ENCODE measurements at places on chromosomes 11 and 22.
A peak's percentile ranks its signal among the peaks of the same experiment; 100 is the strongest.

- no peak for DNase-seq
- no peak overlapping the region for H3K27ac ChIP-seq
- peaks cover 7% of the 10 kb centered on the region for H3K27me3 ChIP-seq
- no peak overlapping the region for H3K4me3 ChIP-seq
Observed at GRCh38 chr11:17538731-17539130, 5.5 kb downstream of the USH1C start.

- H3K27me3 ChIP-seq = no peaks in the 10 kb centered on the region
- H3K27ac ChIP-seq = peak overlapping the region; percentile 98
- H3K4me3 ChIP-seq = no peak overlapping the region
- DNase-seq = no peak
Observed at GRCh38 chr11:61833471-61833870, 5.4 kb downstream of the FADS2 start.

DNA sequence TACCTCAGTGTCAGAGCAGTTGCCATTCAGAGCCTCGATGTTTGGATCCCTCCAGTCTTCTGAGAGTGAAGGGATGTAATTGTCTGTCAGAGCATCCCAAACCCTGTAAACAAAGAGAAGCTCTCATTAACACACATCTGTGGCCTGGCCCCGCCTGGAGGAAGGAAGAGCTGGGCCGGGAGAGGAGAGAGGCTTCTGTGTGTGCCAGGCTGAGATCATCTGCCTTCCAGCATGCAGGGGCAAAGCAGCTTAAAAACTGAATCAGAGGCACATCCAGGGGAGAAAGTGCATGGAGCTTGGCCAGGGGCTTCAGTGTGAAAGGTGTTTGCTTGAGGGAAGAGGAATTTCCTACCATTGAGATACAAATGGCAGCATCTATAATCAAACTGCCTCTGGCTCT, 14.5 kb downstream of the FEZ1 start:
- no peaks in the 10 kb centered on the region for H3K36me3 ChIP-seq
- no peaks in the 10 kb centered on the region for H3K4me1 ChIP-seq
- H3K27ac ChIP-seq = no peak overlapping the region
- DNase-seq = no peak
- no peaks in the 10 kb centered on the region for H3K27me3 ChIP-seq

GRCh38 chr11:67406420-67406968, 2.6 kb downstream of the TBC1D10C start:
- H3K4me3 ChIP-seq = no peak overlapping the region
- peaks cover 5% of the 10 kb centered on the region for H3K4me1 ChIP-seq
- H3K27me3 ChIP-seq = peaks cover 3% of the 10 kb centered on the region
- no peak overlapping the region for H3K27ac ChIP-seq
- H3K36me3 ChIP-seq = no peaks in the 10 kb centered on the region

DNA sequence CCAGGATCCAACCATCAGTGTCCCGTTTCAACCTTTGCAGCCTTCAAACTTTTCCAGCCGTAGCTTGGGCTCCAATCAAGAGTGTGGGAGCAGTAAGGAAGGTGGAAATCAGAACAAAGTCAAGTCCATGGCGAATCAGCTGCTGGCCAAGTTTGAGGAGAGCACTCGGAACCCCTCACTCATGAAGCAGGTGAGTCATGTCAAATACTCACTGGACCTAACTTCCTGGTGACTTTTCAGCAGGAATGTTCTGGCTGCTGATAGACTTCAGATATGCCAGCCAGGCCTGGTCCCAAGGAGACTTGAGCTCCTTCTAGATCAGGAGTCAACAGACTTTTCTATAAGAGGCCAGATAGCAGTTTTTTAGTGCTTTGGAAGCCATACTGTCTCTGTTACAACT, 129.0 kb downstream of the MICAL2 start:
- peaks cover 16% of the 10 kb centered on the region for H3K36me3 ChIP-seq
- DNase-seq = peak; percentile 51
- H3K27ac ChIP-seq = peak overlapping the region; percentile 45
- H3K4me1 ChIP-seq = peaks cover 23% of the 10 kb centered on the region
- no peak overlapping the region for H3K4me3 ChIP-seq
- no peaks in the 10 kb centered on the region for H3K27me3 ChIP-seq

GRCh38 chr11:129637473-129637872, 178.2 kb upstream of the TMEM45B start:
- no peaks in the 10 kb centered on the region for H3K36me3 ChIP-seq
- H3K27ac ChIP-seq = peak overlapping the region; percentile 31
- H3K4me3 ChIP-seq = no peak overlapping the region
- no peaks in the 10 kb centered on the region for H3K27me3 ChIP-seq
- no peak for DNase-seq
- peaks cover 27% of the 10 kb centered on the region for H3K4me1 ChIP-seq

GRCh38 chr22:44413211-44413610, 84.8 kb downstream of the RTL6 start:
- H3K27ac ChIP-seq = no peak overlapping the region
- no peak overlapping the region for H3K4me3 ChIP-seq
- H3K27me3 ChIP-seq = peaks cover 2% of the 10 kb centered on the region
- no peaks in the 10 kb centered on the region for H3K4me1 ChIP-seq
- DNase-seq = no peak
- H3K36me3 ChIP-seq = no peaks in the 10 kb centered on the region

DNA sequence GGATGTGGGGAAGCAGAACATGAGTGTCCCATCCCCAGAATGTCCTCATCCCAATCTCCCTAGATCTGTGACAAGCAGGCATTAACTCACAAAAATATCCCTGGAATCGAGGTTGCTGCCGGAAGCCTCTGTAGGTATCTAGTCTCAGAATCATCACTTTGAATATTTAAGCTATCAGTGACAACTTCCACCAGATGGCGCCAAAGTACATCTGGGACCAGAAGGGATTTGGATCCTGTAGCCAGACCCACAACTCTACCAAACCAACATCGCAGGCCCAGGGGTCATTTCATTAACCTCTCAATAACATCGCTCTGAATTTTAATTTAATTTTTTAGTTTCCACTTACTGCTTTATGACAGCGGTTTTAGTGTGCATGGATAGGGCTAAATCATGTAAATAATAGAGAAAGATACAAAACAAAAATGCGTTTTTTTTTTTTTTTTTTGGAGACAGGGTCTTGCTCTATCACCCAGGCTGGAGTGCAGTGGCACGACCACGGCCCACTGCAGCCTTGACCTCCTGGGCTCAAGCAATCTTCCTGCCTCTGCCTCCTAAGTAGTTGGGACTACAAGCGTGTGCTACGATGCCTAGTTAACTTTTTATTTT, 1.1 kb upstream of the EXT2 start:
- no peaks in the 10 kb centered on the region for H3K36me3 ChIP-seq
- H3K4me3 ChIP-seq = no peak overlapping the region
- peak; percentile 65 for DNase-seq

DNA sequence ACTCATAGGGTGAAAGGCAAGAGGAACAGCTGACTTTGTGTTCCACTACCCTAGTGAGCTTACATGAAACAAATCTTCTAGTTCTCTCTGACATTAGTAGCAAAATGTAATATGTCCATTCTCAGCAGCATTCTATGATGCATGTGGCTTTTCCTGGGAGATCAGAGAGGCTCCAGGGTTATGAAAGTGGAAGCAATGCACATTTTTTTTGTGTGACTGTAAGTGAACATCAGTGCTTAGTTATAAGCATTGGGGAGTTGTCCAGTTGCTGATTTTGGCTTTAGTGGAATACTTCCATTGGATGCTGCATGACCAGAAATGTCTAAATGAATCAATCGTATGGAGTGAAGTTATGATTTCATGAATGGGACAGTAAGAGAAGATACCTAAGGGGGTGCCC, 255.9 kb downstream of the FAT3 start:
- H3K4me3 ChIP-seq = no peak overlapping the region
- H3K27ac ChIP-seq = no peak overlapping the region
- H3K4me1 ChIP-seq = no peaks in the 10 kb centered on the region
- no peaks in the 10 kb centered on the region for H3K27me3 ChIP-seq
- DNase-seq = no peak

GRCh38 chr11:96151501-96151900, 191.5 kb downstream of the MAML2 start:
- H3K36me3 ChIP-seq = no peaks in the 10 kb centered on the region
- H3K27ac ChIP-seq = no peak overlapping the region
- no peaks in the 10 kb centered on the region for H3K27me3 ChIP-seq
- no peak for DNase-seq

- H3K4me1 ChIP-seq = peaks cover 10% of the 10 kb centered on the region
- H3K27me3 ChIP-seq = no peaks in the 10 kb centered on the region
- H3K27ac ChIP-seq = no peak overlapping the region
- H3K4me3 ChIP-seq = no peak overlapping the region
- H3K36me3 ChIP-seq = no peaks in the 10 kb centered on the region
Observed at GRCh38 chr22:31075961-31076360, 5.2 kb upstream of the SMTN start.

DNA sequence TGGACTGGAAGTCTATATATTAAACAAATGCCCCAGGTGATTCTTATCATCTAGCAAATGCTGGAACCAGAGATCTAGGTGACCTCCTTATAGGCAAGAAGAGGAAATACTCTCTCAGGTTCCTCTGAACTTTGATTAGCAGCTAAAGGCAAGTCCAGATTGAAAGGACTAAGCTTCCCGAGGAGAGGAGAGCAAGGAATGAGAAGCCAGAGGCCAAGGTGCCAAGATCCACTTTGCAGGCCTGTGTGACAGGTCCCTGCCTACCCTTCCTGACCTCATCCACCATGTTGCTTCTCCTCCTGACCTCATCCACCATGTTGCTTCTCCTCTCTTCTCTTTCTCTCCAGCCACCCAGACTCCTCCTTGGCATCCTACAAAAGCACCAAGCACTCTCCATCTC, 173.2 kb downstream of the LARGE1 start:
- no peaks in the 10 kb centered on the region for H3K27me3 ChIP-seq
- no peak overlapping the region for H3K27ac ChIP-seq
- no peak overlapping the region for H3K4me3 ChIP-seq
- no peaks in the 10 kb centered on the region for H3K36me3 ChIP-seq

DNA sequence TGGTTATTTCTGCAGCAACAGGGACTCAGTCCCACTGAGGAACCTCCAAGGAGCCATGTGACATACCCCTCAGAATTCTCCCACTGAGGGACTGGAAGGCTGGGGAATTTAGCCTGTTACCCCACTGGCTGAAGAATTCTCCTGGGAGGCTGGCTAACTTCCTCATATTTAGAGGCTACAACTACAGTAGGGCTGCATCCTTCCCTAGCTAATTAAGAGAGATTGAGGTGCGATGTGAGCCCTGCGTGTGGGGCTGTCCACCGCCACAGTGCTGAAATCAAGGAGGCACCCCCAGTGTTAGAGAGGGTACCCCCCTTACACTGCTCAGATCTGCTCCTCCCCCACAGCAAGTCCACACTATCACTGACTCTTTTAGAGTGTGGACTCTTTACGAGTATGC, 21.1 kb downstream of the EIF3F start:
- peaks cover 4% of the 10 kb centered on the region for H3K27me3 ChIP-seq
- no peak overlapping the region for H3K27ac ChIP-seq
- H3K36me3 ChIP-seq = no peaks in the 10 kb centered on the region
- no peaks in the 10 kb centered on the region for H3K4me1 ChIP-seq

- H3K4me1 ChIP-seq = no peaks in the 10 kb centered on the region
- peak; percentile 84 for DNase-seq
- no peak overlapping the region for H3K4me3 ChIP-seq
- no peaks in the 10 kb centered on the region for H3K27me3 ChIP-seq
Observed at GRCh38 chr11:9506489-9507276, 45.9 kb downstream of the ZNF143 start.

GRCh38 chr11:72739240-72740059, 12.8 kb downstream of the ARAP1 start:
- no peaks in the 10 kb centered on the region for H3K36me3 ChIP-seq
- peaks cover 20% of the 10 kb centered on the region for H3K4me1 ChIP-seq
- H3K27me3 ChIP-seq = no peaks in the 10 kb centered on the region
- no peak for DNase-seq

DNA sequence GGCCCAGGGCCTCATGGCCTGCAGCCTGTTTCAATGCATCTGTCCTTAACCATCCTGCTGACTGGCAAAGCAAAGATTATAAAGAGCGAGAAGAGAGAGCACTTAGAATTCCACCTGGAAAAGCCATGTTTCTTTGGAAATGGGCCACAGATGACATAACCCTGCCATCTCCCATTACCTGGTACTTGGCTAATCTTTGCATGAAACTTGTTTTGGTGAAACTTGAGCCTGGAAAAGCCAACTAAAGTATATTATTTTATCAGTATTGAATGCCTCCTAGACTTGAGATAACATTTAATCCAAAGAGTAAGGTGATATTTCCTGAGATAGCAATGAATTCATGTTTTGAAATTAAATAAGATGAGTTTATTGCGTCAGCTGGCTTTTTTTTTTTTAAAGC, 72.6 kb downstream of the NAV2 start:
- no peak overlapping the region for H3K27ac ChIP-seq
- no peaks in the 10 kb centered on the region for H3K4me1 ChIP-seq
- no peak for DNase-seq
- H3K36me3 ChIP-seq = no peaks in the 10 kb centered on the region
- no peaks in the 10 kb centered on the region for H3K27me3 ChIP-seq
- no peak overlapping the region for H3K4me3 ChIP-seq

DNA sequence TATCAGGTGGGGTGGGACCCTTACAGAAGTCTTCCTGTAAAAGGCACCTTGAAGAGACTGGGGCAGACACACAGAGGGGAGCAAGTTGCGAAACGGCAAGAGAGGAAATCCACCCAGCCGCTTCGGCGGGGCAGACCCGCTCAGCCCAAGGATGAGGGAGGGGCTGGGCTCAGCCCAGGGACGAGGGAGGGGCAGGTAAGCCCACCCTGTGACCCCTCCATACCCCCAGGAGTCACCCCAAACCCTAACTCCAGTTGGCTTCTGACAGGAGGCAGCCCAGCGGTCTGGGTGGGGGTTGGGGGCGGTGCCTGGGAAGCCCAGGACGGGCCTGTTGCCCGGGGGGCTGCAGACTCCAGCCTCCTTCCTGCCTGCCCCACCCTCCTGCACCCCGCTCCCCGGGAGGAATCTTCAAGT, 965 bp downstream of the OSBPL5 start:
- H3K4me1 ChIP-seq = peaks cover 10% of the 10 kb centered on the region
- no peaks in the 10 kb centered on the region for H3K27me3 ChIP-seq
- no peak for DNase-seq
- H3K27ac ChIP-seq = no peak overlapping the region

- no peaks in the 10 kb centered on the region for H3K27me3 ChIP-seq
- H3K4me3 ChIP-seq = no peak overlapping the region
- no peak for DNase-seq
- H3K4me1 ChIP-seq = peaks cover 19% of the 10 kb centered on the region
Observed at GRCh38 chr11:122769126-122769780, 69.0 kb upstream of the CRTAM start.
